ENCODE measurements at places on chromosomes 3 and 15.
A peak's percentile ranks its signal among the peaks of the same experiment; 100 is the strongest.

- no peak for DNase-seq
Measured at GRCh38 chr3:71968544-71968943, 183.6 kb upstream of the PROK2 start.

DNA sequence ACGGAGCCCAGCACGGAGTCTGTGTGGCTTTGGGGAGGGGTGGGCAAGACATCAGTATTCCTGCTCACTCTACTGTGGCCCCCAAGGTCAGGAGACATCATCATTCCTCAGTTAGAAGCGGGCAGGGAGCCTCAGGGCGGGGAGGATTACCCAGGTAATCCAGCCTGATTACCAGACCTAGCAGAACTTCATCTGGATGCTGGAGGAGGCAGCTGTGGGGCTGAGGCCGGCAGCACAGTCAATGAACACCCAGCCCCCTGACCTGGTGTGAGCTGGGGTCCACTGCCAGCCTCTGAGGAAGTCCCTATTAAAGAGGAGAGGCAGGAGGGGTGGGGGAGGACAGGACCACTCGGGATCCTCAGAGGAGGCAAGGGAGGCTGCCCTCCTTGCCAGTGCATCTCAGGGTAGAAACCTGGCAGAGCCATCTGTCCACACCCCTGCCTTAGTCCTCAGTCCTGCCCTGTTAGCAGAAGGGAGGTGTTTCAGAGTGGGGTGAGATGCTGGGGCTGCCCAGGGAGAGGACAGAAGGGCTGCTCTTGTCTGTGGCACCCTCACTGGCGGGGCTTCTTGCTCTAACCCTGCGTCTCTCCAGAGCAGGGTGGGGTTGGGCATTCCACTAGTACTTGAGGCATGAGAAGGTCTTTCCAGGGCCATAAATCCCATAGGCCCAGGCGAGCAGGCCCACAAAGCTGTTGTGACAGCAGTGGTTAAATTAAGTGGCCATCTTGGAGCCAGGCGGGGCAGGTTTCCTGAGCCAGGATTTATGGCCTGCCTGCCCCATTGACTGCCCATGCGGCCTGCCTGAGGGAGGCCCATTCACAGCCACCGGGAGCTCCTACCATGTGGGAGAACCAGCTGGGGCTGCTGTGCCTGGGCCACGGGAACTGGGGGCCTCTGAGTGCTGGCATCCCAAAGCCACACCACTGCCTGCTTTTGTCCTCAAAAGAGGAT, 82.1 kb downstream of the LINGO1 start:
- no peak for DNase-seq

GRCh38 chr3:3209714-3210113, 30.2 kb upstream of the CRBN start:
- DNase-seq: no peak

DNA sequence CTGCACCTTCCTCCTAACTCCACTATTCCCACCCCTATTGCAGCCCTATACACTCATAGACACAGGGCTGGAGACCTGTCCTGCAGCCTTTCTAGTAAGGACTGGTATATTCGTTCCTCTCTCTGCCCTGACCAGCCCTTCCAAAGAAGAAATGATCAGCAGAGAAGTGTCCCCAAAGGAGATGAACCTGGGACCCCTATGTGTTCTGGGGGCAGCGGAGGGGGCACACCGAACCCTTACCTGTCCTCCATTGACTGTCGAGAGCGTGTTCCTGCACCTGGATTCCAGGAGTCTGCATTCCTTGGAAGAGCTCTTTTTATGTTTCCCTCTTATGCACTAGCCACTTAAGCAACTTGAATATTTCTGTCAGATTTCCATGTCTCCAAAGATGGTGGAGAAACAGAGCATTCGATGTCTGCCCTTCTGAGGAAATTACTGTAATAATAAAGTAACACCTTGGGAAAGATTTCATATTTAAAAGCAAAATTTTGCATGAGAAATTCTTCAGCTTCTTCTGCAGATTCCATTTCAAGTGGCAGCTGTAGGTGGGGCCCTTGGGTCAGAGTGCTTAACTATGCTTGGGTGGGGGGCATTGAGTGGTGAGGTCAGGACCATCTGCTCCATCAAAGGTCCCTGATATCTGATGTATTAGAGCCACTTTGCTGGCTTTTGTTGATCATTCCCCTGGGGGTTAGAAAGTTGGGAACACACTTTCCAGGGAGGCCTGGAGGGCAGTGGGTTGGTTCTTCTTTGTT, 6.3 kb downstream of the EPHB1 start:
- DNase-seq: no peak

- DNase-seq: peak; percentile 92
Measured at GRCh38 chr3:4741404-4742307, 237.6 kb upstream of the BHLHE40 start.

DNA sequence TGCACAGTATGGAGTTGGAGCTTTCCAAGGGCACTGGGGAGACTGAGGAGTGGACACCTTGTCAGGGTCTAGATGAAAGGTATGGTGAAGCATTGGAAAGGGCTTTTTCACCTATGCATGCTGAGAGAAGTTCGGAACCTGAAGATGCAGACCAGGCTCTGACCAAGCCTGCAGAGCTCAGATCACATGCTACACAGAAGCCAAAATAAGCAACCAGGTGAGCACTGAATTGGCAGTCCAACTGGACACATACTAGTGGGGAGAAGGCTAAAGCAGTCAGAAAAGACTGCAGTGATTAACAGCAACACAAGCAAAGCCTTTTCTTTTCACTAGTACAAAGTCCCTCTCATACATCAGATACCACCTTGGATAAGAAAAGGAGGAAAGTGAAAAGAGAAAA, 238.3 kb upstream of the PLSCR5 start:
- no peak for DNase-seq

DNA sequence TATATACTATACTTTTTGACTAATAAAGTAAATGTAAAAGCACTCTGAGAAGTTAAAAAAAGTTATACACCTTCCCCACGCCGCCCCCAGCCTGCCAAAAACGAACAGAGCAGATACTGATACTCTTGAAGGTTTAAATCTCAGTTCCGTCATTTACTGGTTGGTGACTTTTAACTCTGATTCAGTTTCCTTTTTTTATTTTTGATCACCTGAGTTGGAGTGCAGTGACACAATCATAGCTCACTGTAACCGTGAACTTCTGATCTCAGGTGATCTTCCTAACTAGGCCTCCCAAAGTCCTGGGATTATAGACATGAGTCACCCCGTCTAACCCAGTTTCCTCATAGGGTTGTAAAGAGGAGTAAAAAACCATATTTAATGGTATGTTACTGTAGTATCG, 3.3 kb upstream of the TIPIN start:
- no peak for DNase-seq

- no peak for DNase-seq
Measured at GRCh38 chr15:85383470-85384148, 3.2 kb downstream of the AKAP13 start.

GRCh38 chr3:63067999-63068645, 192.9 kb upstream of the CADPS start:
- DNase-seq: no peak

DNA sequence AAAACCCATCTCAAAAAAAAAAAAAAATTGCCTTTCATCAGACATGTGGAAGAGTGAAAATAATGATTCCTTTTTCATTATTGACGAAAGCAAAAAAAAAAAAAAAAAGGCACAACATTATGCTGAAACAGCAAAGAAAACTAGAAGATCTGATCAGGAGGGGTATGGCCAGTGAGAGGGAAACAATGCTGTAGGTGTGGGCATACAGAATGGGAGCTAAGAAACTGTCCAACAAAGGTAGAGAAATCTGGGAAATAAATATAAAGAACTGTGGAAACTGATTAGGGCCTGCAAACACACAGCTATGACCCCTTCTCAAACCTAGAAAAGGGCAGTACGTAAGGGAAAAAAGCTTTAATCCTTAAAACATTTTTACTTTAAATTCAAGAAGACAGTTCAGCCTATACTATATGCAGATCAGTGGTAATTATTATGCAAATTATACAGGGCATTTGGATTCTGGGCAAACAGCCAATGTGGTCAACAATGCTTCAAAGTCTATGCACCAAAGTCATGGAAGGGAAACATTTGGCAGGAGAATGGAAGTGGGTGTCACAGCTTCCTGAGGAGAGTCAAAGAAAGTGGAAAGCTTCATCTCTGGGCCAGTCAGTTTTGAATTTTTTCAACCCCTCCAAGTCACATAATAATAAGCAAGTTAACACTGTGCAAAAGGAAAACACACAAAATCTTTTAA, 68.3 kb upstream of the SLC12A8 start:
- no peak for DNase-seq

DNA sequence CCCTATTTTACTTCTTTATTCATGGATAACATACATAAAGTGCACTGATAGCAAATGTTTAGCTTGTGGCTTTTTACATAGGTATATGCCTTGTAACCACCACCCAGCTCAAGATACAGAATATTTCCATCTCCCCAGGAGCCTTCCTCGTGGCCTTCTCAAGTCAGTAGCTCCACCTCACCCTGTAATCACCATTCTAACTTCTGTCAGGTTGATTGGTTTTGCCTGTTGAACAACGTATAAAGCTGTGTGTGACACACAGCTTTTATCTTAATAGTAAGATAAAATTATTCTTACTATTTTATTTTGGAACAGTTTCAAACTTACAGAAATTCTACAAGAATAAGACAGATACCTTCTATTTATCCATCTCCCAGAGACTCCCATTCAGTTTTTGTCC, 13.3 kb downstream of the ATG7 start:
- DNase-seq: no peak

- no peak for DNase-seq
Measured at GRCh38 chr15:72155003-72155621, 36.9 kb downstream of the SENP8 start.

DNA sequence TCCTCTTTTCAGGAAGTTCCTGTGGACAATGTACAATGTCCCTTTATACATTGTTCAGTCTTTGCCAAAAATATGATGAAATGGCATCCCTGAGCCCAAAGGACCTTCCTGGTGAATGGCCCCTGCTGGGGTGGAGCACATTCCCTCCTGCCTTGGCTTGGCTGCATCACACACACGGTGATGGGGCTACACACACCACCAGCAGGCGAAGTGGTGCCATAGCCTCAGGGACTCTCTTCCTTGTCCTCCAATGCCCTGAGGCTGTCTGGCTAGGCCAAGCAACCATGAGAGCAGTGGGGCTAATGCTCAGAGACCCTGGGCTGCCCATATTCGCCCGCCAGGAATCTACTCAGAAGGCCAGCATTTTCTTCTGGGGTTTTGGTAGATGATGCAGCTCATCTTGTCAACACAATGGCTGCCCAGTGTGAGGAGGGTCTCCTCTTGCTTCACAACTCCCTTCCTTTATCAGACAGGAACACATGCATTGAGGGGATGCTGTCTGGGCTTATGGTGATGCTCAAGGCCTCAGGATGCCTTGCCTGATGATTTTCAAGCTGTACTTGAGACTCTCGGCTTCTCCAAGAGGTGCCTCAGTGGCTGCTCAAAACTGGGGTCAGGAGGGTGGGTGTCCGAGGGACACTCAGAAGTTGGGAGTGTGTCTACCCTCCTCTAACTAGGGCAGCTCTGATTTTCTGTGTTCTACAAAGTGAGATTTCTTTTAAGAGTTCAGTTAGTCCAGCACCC, 40.9 kb upstream of the EPHB1 start:
- DNase-seq: no peak

- DNase-seq: no peak
Measured at GRCh38 chr15:85935182-85935581, 140.5 kb upstream of the KLHL25 start.

- DNase-seq: no peak
Measured at GRCh38 chr3:52402101-52402521, 42.8 kb downstream of the SEMA3G start.

- no peak for DNase-seq
Measured at GRCh38 chr3:127260826-127261555, 26.9 kb downstream of the PRR20G start.

DNA sequence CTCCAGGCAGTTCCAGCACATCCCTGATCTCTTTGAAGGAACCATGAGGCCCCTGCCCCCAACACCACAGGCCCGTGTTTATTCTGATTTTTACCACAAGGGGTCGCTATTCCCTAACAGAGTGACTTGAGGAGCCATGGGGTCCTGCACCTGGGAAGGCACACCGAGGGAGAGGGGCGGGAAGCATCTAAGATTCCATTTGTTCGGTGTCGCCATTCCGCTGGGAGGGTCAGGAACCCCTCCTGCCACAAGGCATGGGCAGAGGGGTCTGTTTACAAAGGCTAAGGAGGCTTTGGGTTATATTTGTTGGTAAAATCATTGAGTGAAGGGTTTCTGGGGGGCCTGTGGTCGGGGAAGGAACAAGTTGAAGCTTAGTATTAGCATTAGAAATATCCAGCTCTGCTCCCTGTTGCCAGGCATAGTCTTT, 77.1 kb downstream of the WDR76 start:
- DNase-seq: peak; percentile 12

DNA sequence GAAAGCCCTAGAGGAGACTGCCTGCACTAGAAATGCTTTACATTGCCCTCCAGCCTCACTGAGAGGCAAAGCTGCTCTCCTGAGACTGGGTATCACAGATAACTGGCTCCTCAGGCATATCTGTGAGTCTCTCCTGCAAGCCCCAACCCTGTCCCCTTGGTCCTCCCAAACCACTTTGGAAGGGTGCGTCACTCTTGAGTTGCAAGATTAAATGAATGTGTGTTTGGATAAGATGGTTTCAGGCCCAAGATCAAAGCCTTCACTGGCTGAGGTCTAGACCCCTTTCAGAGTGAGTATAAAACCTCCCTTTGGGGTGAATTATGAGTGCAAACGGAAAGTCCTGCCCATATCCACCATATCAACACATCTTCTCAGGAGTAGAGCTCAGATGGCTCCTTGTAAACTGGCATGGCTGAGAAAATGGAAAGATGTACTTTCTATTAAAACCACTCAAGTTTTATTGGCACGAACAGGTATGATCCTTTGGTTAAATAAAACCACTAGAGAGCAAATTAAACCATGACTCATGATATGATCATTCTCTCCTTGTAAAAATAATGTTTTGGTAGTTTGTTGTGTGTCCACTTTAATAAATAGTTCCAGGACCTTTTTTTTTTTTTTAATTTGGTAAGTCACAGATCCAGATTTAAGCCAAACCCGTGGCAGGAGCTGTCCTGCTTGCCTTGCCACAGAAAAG, 164.0 kb downstream of the CHST2 start:
- no peak for DNase-seq

DNA sequence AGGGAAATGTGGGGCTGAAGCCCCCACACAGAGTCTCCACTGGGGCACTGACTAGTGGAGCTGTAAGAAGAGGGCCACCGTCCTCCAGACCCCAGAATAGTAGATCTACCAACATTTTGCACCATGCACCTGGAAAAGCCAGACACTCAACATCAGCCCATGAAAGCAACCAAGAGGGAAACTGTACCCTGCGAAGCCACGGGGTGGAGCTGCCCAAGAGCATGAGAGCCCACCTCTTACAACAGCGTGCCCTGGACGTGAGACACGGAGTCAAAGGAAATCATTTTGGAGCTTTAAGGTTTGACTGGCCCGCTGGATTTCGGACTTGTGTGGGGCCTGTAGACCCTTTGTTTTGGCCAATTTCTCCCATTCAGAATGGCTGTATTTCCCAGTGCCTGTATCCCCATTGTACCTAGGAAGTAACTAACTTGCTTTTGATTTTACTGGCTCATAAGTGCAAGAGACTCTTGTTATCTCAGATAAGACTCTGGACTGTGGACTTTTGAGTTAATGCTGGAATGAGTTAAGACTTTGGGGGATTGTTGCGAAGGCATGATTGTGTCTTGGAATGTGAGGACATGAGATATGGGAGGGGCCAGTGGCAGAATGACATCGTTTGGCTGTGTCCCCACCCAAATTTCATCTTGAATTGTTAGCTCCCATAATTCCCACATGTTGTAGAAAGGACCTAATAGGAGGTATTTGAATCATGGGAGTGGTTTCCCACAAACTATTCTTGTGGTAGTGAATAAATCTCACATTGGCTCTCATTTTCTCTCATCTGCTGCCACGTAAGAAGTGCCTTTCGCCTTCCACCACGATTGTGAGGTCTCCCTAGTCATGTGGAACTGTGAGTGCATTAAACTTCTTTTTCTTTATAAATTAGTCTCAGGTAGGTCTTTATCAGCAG, 105.8 kb downstream of the CBLB start:
- no peak for DNase-seq
